ENCODE measurements at places on chromosomes 1 and 21.

GRCh38 chr1:211951856-211952255, 83.5 kb downstream of the INTS7 start:
- DNase-seq, result peak; percentile 94

GRCh38 chr1:230972855-230973271, 5.8 kb downstream of the TTC13 start:
- DNase-seq, result no peak

DNA sequence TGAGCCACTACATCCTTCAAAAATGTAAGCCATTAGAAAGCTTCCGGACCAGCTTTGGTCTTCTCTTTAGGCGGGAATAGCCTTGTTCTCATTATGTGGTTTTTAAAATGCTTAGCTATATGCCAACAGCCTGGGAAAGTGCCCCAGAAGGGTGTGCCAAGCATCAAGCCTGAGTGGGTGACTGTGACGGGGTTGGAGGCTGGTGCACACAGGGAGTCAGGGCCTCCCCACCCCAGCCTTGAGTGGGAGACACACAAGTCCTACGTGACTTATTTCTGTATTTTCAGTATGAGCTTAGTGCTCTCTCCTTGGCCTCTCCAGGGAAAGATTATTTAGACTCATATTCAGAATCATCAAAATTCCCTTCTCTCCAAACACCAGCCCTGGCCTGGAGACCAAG, 9.8 kb downstream of the UBASH3A start:
- DNase-seq, result no peak

DNA sequence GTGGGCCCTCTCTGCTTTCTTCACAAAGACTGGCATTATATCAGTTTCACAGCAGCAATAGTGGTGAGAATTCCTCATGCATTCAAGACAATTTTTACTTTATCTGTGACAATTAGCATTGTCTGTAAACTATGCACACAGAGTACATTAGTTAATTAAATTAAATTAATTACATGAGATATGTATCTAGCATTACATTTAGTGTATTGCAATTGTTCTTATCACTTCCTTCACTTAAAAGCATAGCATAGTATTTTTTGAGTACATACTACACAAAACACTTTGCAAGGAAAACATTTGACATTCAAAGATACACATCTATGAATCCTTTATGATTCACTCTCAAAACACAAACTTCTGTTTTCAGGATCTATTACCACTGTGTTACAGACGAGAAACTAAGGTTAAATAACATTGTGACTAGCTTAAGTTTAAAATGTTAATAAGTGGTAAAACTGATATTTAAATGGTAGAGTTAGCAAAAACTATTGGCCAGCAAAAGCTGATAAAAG, 1542.6 kb downstream of the PLA2G4A start:
- DNase-seq, result no peak

DNA sequence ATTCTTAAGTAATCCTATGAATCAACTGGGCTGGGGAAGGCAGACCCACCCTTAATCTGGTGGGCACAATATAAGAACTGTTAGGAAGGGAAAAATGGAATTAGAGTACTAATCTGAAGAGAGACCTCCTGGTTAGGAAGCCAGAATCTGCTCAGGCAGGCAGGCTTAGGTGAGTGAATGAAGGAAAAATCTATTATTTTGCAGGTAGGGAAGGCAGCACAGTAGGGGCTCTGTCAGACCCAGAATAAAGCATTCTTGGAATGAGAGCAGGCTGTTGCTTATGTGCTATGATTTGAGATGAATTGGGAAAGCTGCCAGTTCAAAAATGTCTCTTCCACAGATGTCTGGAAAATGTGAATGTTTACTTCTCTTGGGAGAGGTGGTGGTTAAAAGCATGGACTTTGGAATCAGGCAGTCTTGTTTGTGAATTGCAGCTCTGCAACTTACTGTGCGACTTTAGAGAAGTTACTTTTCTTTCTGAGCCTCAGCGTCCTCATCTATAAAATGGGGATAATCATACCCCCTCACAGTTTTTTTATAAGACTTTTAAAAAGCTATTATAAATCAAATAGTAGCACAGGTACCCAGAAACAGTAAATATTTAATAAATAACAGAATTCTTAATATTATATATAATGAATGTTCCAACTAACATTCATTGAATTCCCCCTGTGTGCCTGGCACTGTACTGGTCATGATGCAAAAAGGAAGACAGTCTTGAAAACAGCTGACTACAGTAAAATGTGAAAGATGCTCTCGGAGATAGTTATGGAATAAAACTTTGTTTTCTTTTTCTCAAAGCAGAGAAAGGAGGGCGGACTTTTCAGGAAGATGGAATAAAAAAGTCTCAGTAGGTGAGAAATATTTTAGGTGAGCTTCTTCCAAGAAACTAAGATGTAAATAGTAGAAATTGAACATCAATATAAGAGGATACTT, 15.3 kb upstream of the ZNF644 start:
- DNase-seq, result no peak

GRCh38 chr1:173222149-173223030, 15.3 kb upstream of the TNFSF4 start:
- no peak for DNase-seq

DNA sequence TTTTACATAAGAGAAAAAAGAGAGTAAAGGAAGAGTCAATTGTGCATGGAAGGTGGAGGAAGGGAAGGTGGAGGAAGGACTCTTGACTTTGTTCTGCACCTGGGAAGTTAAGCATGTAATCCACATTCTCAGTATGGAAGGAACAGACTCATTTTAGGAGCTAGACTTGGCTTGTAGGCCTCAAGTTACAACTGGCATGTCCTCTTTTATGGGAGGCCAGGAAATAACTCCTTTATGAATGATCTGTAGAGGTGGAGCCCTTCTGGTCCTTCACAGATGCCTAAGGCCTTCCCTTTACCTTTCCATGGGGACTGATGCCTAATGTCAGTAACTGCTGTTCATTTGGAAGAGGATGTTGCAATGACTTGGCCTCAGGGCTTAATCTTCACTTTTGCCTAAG, 29.4 kb upstream of the CCSAP start:
- DNase-seq, result peak; percentile 76

DNA sequence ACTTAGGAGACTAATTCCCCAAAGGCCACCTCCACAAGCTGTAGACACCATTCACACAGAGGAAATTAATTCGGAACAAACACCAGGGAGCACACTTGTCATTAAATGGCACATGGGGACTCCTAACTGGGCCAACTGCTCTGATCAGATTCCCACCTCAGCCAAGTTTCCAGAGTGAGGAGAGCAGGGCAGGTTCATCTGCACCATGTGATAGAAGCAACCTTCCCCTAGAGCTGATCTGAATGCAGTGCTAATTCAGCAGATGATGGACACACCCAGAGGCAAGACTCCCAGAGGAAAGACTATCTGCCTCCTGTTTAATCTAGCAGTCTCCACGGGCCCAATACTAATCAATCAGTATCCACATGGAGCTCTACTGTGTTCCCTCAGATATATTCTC, 147.0 kb downstream of the VAV3 start:
- DNase-seq, result no peak

GRCh38 chr1:8986814-8987190, 39.4 kb downstream of the SLC2A7 start:
- no peak for DNase-seq

GRCh38 chr1:25770541-25771220, 29.3 kb upstream of the SELENON start:
- no peak for DNase-seq

GRCh38 chr1:37723390-37724078, 31.2 kb downstream of the CDCA8 start:
- DNase-seq, result no peak

DNA sequence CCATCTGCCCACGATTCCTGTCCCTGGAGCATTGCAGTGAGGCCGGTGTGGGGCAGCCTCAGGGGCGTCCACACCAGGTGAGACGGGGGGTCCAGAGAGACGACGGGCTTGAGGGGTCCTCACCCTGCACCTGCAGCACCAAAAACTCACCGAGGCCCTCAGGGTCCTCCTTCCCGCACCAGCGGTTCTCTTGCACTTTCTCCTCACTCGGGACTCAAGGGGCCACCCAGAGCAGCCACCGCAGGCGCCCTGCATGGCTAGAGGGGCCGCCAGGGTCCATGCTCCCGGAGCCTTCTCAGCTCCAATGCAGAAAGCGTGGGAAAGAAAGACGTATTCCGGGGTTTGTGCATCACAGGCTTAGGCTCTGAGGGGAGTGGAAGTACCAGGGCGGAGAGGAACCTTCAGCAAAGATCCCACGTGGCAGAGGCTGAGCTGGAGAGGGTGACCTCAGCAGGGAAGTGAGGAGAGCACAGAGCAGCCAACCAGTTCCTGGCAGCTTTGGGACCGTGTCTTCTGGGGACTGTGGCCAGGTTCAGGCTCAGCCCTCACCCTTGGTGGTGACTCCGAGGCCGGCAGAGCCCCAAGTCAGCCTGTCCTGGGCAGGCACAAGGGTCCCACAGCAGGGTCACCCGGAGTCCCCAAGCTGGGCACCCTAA, 19.5 kb upstream of the COL6A2 start:
- DNase-seq, result no peak

- no peak for DNase-seq
These were observed 6.6 kb upstream of the CD46 start for GRCh38 chr1:207745285-207745684.

GRCh38 chr1:234722904-234723720, 113.1 kb upstream of the IRF2BP2 start:
- DNase-seq, result peak; percentile 98

DNA sequence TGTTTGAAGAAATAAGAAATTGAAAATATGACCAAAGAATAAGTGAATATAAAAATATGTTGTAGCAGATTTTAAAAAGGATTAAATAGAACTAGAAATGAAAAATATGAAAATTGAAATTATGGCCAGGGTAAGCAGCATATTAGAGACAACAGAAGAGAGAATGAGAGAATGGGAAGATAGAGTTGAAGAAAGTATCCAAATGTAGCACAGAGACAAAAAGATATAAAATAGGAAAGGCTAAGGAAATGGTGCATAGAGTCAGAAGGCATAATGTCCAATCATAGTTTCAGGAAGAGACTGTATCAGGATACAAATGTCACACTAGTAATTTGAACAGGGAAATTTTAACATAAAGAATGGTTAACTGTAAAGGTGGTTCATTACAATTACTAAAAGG, 29.5 kb downstream of the AZIN2 start:
- DNase-seq, result no peak

DNA sequence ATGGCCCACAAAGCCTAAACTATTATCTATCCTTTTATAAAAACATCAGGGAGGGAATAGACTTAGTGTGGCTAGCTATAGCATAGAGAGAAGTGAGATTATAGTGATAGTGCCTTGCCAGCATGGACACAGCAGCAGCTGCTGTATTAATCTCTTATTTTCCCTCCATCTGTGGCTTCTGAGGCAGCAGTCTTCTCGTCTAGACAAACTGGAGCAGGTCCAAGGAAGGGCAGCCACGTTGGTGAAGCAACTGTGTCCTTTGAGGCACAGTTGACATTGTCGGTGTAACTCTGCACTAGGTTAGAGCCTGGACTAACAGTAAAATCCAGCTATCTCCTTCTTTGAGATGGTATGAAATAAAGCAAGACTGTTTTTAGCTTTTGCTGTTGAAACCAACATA, 131.3 kb downstream of the CACHD1 start:
- DNase-seq, result no peak

GRCh38 chr1:115411371-115412063, 73.5 kb upstream of the NGF start:
- peak; percentile 96 for DNase-seq

DNA sequence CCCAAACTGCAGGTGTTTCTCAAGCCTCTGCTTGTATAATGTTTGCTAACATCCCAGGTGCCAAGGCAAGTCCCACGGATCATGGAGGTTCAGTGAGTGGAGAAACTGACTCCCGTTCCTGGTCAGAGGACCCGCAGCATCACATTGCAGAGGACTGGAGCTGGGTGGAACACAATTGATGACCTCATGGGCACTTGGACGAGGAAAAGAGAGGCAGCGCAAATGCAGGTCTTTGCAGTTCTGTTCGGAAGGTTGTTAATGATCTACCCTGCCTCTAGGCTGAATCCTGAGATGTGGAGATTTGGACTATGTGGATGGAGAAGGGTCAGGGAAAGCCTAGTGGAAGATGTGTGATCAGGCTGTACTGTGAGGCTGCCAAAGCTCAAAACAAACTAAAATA, 192.9 kb downstream of the DUSP10 start:
- no peak for DNase-seq

DNA sequence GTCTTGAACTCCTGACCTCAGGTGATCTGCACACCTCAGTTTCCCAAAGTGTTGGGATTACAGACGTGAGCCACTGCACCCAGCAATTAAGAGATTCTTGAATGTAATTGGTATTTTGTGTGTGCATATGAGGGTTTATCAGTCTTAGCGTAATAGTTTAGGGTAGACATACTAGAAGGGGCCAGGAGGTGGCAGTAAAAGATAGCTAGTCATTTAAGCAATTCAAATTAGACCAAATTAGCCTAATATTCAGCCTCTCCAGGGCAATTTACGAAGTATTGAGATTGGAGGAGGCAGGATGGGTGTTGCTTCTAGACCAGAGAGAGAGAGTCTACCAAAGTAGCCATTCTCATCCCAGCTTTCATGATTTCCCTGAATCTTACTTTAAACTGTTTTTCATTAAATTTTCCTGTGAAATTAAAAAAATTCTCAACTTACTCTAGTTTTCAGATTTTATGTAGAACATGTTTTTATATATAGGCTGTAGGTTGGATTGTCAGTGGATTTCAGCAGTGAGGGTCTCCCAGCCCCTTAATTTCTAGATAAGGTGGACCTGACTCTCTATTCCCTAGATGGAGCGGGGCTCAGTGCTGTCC, 119.7 kb downstream of the HHAT start:
- peak; percentile 58 for DNase-seq
